Epithelial cell of alveolus of lung (primary cell): ENCODE measurements at places on chromosomes 5 and 9. TPM values are rescaled to one million over a fixed set of nuclear protein-coding genes. Genes with fewer than 3 reads are reported as not detected.

F2RL2 gene
- 0.56 and 4.5 TPM in 2 replicates for total RNA-seq

PDE6A gene
- under 0.01 and 0.13 TPM in 2 replicates for total RNA-seq

FCN2 gene
- total RNA-seq: not detected in 2 replicates

FAM120AOS gene
- 31.9 and 32.5 TPM in 2 replicates for total RNA-seq

ATP10B gene
- not detected in 2 replicates for total RNA-seq
